Eye (tissue), 1 donor: ENCODE measurements at places on chromosomes 7 and 10.

- DNase-seq = no peak
These were observed 5.9 kb downstream of the PIK3CG start for GRCh38 chr7:106870983-106871410.

- no peak for DNase-seq
These were observed 18.5 kb downstream of the VSTM2A start for GRCh38 chr7:54560723-54561122.

- DNase-seq = no peak
These were observed 15.6 kb downstream of the RHEB start for GRCh38 chr7:151503902-151504714.

GRCh38 chr7:116332766-116333165, 122.4 kb downstream of the TES start:
- no peak for DNase-seq

DNA sequence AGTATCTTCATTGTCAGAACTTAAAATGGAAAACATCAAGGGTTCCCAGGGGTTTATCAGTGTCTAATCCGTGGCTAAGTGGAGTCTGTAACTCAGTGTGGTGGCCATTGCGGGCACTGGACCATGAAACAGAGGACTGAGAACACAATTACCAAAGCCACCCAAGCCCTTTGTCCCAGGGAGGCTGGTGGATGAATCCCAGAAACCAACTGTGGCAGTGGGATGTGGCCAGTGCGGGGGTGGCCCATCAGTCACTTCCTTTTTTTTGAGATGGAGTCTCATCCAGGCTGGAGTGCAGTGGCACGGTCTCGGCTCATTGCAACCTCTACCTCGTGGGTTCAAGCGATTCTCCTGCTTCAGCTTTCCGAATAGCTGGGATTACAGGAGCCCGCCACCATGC, 61.8 kb downstream of the TACC2 start:
- no peak for DNase-seq

- no peak for DNase-seq
These were observed 147.3 kb upstream of the PRPS1L1 start for GRCh38 chr7:18174996-18175395.

GRCh38 chr10:116444527-116445142, 17.0 kb downstream of the PNLIPRP3 start:
- DNase-seq = peak; percentile 63

- DNase-seq = no peak
These were observed 17.9 kb downstream of the COL28A1 start for GRCh38 chr7:7517754-7518153.

- DNase-seq = no peak
These were observed 625.2 kb upstream of the CELF2 start for GRCh38 chr10:10392511-10392910.

DNA sequence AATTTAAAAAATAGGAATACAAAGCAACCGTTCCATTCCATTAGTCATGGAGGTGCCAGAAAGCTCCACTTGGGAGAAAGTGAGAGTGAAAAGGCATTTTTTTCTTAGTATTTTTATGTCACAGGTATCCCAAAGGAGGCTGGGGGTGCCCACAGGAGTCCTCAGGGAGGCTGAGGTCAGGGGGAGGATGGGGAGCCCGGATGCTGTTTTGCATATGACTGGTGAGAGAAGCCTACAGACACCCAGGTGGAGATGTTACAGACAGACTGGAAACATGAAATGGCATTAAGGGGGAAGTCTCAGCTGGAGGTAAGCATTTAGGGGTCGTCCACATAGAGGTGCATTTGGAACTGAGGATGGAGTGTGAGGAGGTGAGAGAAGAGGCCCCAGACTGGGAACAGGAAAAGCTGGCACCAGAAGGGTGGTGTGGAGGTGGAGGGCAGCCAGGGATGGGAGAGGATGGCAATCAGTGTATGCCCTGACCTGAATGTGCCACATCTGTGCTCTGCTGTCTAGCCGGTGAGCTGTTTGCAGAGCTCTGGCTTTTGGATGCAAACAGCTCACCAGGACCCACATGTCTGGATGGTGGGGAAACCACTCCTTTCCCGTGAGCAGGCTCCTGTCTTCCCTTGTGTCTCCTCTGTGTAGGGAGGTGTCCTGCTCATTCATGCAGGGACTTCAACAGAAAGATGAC, 101.1 kb downstream of the RAMP3 start:
- no peak for DNase-seq

- DNase-seq = no peak
These were observed 42.6 kb downstream of the KIF20B start for GRCh38 chr10:89744026-89744425.

GRCh38 chr7:42278344-42278743, 41.3 kb upstream of the GLI3 start:
- no peak for DNase-seq

DNA sequence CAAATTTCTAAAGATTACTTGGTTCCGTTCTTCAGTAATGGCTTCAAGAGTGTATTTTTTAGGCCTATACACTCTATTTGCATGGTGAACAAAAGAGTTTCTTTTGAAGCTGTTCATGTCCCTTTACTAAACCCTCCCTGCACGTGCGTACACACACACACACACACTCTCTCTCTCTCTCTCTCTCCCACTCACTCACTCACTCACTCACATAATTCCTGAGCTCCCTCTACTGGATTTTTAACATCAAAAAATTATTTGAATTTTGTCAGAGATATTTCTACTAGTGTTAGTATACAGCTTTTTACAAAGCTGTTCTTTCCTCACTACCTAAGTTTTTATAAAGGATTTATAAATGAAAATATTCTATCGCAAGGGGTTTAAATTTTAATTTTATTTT, 85.9 kb downstream of the UBE3C start:
- DNase-seq = peak; percentile 62

DNA sequence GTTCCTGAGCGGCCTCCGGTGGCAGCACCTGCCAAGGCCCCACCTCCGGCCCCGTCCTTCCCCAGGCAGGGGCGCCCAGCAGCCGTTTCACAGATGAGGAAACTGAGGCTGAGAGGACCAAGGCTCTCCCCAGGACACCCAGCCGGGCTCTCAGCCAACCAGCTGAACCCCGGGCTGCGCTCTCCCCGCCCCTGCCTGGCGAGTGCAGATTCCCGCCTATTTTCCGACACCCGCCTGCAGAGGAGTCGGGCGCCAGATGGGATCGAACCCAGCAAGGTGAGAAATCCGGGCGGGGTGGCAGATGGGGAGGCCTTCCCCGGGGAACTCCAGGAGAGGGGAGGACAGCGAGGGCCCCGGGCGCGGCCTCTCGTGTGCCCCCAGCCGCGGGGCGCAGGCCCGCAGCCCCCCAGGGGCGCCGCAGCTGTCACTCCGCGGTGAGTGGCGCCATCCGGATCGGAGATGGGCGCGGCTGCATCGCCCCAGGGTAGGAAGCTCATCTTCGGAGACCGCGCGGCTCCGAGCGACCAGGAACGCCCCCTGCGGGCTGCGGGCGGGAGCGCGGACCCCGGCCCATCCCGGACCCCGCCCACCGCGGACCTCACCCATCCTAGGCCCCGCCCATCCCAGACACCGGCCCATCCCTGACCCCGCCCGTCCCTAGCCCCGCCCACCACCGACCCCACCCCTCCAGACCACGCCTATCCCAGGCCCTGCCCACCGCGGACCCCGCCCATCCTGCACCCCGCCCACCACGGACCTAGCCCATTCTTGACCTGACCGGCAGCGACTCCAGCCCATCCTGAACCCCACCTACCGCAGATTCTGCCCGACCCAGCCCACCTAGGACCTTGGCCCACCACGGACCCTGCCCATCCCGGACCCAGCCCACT, 90.3 kb downstream of the MICALL2 start:
- DNase-seq = peak; percentile 78

DNA sequence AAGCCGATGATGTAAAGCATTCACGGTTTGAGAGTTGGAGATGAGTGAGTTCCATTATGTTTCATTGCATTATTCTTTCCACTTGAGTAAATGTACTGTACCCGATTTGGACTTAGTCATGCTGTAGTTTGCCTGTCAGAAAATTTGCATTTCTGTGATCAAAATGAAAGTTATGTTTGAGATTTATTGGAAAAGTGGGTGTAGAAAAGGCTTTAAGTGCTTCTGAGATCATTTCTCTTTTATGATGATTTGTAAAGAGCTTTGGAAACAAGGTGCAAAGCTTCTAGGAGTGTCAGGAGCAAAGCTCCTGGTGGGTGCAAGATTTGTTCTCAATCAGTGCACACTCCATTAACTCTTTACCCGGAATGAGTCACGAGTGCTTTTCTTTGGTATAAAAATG, 204.1 kb upstream of the POM121L12 start:
- DNase-seq = peak; percentile 39

DNA sequence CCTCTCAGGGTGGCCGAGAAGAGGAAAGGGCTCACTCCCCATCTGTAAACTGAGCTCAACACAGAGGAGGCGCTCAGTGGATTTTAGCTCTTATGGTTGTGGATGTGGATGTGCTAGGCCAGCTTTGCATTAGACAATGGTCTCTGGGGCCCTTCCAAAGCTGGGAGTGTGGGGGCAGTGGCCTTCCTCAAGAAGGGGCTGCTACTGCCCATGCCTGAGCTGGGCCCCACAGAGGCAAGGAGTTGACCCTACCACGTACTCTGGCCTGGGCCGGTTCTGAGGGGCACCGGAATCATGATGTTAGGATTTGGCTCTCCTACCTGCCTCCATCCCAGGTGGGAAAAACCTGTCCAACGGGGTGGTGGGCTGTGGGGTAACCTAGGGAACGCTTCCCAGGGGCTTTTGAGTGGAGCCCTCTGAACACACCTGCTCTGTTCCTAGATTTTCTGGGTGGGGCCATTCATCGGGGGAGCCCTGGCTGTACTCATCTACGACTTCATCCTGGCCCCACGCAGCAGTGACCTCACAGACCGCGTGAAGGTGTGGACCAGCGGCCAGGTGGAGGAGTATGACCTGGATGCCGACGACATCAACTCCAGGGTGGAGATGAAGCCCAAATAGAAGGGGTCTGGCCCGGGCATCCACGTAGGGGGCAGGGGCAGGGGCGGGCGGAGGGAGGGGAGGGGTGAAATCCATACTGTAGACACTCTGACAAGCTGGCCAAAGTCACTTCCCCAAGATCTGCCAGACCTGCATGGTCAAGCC, 11.5 kb downstream of the AQP1 start:
- DNase-seq = no peak

GRCh38 chr10:104683567-104683966, 42.5 kb downstream of the SORCS3 start:
- DNase-seq = no peak

DNA sequence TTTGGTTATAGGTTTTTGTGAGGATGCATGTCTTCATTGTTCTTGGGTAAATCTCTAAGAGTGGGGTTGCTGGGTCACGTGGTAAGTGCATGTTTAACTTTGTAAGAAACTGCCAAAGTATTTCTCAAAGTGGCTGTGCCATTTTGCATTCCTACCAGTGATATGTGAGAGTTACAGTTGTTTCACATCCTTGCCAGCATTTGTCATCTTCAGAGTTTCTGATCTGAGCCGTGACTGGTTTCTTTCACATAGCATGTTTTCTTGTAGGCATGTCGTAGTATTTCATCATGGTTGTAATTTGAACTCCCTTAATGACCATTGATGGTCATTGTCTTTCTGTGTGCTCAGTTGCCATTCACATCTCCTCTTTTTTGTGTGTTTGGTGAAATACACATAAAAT, 286.0 kb downstream of the RNLS start:
- no peak for DNase-seq

DNA sequence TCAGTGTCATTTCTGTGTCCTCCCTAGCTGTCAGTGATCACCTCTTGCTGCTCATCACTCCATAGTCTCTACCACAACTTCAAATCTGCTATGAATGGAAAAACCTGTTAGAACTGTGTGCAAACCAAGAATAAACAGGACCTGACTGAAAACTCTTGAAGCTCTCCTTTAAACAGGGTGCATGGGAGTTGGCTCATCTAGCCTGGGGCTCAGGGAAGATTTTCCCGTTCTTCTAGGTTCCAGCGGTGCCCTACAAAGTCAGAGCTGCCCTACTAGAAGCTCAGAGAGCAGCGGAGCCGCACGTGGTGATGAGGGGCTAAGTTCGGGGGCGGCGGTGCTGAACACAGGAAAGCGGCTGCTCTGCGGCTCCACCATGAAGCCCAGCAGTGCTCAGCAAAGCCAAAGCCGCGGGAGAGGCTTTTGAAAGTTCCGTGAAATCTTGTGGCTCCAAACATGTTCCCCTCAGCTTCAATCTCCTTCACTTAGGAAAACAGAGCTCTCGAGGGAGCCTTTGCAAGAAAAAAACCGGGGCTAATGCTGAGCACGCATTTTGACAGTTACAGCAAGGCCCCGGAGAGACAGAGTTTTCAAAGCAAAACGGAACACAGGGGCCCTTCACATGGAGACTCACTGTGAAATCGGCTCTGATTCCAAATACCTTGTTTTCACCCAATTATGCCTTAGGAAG, 30.5 kb downstream of the RGS10 start:
- DNase-seq = peak; percentile 39

- DNase-seq = peak; percentile 70
These were observed 61.8 kb upstream of the LRRC18 start for GRCh38 chr10:49001402-49001801.

DNA sequence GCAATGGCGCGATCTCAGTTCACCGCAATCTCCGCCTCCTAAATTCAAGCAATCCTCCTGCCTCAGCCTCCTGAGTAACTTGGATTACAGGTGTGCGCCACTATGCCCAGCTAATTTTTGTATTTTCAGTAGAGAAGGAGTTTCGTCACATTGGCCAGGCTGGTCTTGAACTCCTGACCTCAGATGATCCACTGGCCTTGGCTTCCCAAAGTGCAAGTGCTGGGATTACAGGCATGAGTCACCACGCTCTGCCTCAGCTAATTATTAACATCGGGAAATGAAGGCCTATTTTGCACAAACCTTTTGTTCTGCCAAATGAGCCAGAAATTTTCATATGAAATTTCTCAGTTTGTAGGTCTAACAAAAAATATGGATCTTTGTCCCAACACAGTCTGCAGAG, 106.7 kb upstream of the ODAD2 start:
- DNase-seq = no peak

DNA sequence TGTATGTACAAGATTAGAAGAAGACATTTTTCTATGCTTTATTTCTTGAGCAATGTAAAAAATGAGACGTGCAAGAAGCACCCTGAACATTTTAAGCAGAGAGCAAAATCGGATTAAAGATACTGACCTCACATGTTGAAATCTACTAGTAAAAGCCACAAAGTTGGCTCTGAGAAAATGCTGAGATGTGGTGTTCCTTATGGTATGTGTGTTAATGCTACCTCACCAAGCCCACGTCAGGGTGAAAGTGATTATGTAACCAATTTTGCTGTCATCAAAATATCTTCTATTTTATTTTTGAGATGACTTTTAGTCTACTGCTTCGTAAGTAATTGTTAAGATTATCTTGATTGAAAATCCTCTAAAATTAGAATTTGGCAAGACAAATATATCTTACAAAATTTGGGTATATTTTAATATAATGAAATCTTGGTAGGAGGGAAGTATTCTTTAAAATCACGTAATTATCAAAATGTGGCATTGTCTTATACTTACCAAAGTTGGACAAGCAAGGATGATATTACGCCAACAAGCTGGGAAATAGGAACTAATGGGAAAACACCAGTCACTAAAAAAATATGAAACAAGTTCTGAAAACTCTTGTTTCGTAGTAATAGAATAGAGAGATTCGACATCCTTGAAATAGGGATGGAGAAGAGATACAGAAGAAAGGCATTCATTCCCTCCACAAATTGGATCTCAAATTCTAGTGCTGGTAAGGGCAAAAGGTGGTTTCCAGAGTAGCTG, 5.8 kb downstream of the ADO start:
- DNase-seq = no peak

- no peak for DNase-seq
These were observed 3.4 kb upstream of the CYP2E1 start for GRCh38 chr10:133523631-133524203.
